ENCODE measurements at places on chromosomes 7 and 10. TPM values are rescaled to one million over a fixed set of nuclear protein-coding genes. Genes with fewer than 3 reads are reported as not detected.

The TLX1 gene
- total RNA-seq: not detected

The UTF1 gene
- not detected for total RNA-seq

The TEX47 gene
- total RNA-seq: not detected

The RELN gene
- total RNA-seq: not detected

The PCGF5 gene
- 44.3 TPM for total RNA-seq

GRCh38 chr10:130424418-130424817 is 288.2 kb downstream of the GLRX3 start:
- peaks cover 10% of the 10 kb centered on the region for H3K27me3 ChIP-seq
- no peaks in the 10 kb centered on the region for H3K36me3 ChIP-seq
- H3K4me1 ChIP-seq: no peaks in the 10 kb centered on the region
- no peak for DNase-seq
